ENCODE measurements at places on chromosomes 11 and 22.
A peak's percentile ranks its signal among the peaks of the same experiment; 100 is the strongest.

GRCh38 chr22:17072877-17073276 is 11.9 kb upstream of the IL17RA start:
- no peak for DNase-seq

- DNase-seq: no peak
Measured at GRCh38 chr11:26597899-26598298, 25.8 kb upstream of the MUC15 start.

GRCh38 chr11:46456269-46457001 is 64.9 kb upstream of the CHRM4 start:
- DNase-seq: no peak

- DNase-seq: no peak
Measured at GRCh38 chr11:17805873-17806272, 71.3 kb downstream of the KCNC1 start.

- DNase-seq: no peak
Measured at GRCh38 chr11:14065141-14065540, 102.6 kb downstream of the SPON1 start.

- DNase-seq: no peak
Measured at GRCh38 chr11:19218786-19219460, 17.1 kb upstream of the CSRP3 start.

- DNase-seq: no peak
Measured at GRCh38 chr11:65555693-65556231, 2.4 kb downstream of the LTBP3 start.

DNA sequence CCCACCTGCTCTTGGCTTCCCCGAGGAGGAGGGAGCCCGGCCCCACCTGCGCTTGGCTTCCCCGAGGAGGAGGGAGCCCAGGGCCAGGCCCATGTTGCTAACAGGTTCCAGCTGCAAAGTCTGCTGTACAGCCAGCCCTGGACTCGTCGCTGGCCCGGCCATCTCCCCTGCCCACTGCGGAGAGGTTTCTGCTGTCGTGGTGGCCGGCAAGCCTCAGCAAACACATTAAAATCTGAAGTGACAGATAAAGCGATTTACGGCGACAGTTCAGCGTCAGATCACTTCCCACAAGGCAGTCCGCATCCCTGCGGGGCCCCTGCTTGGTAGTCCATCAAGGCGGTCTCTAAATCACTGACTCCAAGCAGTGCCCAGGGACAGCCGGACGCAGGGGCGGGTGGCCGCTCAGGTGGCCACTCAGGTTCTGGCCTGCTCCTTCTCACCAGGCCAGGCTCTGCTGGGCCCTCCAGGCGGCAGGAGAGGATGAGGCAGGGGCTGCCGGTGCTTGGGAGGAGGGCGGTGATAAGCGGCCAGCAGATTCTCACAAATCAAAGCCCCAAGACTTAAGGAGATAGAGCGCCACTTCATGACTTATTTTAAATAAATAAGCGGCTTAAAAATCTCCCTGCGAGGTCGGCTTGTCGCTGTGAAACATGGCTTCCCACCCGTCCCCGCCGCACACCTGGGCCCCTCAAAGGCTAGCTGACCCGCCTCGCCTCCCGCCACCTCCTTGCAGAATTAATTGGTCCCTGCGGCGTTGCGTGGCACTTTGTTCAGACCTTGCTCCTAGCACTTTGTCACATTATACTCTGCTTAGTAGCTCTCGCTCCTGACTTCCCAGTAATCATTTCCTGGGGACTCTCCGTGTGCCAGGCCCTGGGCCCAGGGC is 21.1 kb downstream of the MACROD1 start:
- no peak for DNase-seq

DNA sequence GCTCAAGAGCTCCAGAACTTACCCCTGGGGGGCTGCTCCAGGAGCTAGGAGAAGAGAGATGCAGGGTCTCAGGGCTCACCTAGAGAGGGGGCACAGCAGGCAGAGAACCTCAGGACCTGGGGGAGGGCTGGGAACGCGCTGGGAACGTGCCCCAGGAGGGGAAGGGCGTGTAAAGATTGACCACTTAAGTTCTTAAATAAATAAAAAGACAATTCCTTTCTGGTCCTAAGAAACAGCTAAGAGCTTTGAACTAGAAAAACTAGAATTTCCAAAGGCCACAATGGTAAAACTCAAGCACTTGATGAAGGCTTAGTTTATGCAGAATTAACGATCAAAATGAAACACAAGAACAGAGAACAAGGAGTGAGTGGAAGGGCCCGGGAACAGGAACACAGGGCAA is 89.1 kb downstream of the CELSR1 start:
- no peak for DNase-seq

DNA sequence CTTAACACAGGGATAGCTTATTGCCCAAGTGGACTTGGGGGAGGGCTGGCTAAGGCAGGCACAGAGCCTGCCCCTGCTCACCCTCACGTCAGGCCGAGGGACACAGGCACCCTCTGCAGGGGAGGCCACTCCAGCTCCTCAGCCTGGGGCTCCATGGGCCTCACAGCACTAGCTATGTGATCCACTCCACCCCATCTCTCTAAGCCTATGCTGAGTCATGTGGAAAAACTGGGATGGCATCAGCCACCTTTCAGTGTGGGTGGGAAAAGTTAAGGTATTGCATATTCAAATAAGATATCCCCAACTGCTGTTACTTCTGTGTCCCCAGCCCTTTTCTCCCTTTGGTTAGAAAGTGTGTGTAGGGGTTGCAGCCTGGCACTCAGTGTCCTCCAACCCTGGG is 22.3 kb downstream of the RANGAP1 start:
- no peak for DNase-seq

- DNase-seq: no peak
Measured at GRCh38 chr11:19555266-19555665, 157.4 kb upstream of the NAV2 start.

- DNase-seq: no peak
Measured at GRCh38 chr11:61962213-61963015, 5.0 kb downstream of the FTH1 start.

- no peak for DNase-seq
Measured at GRCh38 chr11:41308286-41308685, 151.2 kb downstream of the LRRC4C start.

GRCh38 chr11:74057249-74058151 is 48.6 kb upstream of the UCP3 start:
- no peak for DNase-seq

GRCh38 chr22:19955241-19956128 is 13.9 kb upstream of the TXNRD2 start:
- DNase-seq: no peak

DNA sequence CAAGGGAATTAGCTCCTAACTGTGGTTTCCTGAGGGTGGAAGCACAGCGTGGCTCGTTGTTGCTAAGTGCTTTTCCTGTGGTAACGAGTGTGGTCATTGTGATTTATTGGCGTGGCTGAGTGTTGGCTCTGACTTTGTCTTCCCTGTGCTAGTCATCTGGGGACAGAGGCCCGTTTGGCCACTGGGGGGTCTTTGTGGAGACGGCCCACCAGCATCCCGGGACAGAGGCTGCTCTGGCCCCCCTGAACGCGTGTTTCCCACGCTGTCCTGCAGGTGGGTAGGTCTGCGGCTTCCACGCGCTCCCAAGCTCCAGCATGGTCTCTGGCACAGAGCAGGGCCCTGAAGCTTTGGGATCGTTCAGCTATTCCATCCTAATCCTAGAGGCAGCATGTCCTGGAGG is 1040.0 kb downstream of the TBC1D22A start:
- no peak for DNase-seq

DNA sequence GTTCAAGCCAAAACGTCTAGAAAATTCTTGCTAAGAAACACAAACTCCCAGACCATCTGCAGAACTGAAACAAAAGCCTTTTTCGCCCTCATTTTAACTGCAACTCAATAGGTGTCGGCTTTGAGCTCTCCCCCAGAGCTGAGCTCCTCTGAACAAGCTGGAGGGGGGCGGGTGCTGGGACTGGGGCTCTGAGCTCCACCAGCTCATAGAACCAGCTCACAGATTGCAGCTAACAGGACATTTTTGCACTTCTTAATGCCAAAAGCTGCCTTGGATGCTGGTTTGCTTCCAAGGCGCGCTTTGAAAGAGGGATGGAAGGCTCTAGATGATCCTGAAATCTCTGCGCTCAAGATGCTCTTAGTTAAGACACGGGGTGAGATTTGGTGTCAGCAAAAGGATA is 6.0 kb upstream of the YWHAH start:
- DNase-seq: no peak

GRCh38 chr11:17413414-17414316 is 25.2 kb upstream of the KCNJ11 start:
- peak; percentile 93 for DNase-seq

DNA sequence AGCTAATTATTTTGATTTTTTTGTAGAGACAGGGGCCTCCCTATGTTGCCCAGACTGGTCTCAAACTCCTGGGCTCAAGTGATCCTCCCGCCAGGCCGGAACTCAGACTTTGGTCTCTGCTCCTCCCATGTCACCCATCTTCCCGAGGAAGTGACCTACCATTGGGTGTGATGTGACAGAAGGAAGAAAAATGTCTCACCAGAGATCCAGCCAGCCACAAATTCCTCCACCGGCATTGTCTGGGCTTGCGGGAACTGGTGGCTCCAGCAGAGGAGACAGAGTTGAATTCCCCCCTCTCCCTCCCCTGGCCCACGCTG is 772 bp downstream of the SLC25A45 start:
- DNase-seq: no peak

DNA sequence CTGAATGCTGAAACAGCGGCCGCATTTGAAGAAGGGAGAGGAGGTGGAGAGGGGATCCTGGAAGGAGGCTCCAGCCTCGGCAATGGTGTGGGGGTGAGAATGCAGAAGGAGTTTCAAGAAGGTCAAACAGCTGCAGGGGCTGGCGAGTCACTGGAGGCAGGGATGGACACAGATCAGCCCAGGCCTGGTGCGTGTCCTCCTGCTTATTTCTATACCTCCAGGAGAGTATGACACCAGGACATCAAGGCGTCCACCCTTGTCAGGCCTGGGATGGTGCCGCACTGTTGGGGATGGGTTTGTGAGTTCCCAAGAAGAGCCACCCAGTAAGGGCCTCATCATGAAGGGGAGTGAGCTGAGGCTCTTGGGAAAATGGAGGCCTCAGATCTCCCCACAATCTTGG is 23.1 kb downstream of the IGLL1 start:
- no peak for DNase-seq

DNA sequence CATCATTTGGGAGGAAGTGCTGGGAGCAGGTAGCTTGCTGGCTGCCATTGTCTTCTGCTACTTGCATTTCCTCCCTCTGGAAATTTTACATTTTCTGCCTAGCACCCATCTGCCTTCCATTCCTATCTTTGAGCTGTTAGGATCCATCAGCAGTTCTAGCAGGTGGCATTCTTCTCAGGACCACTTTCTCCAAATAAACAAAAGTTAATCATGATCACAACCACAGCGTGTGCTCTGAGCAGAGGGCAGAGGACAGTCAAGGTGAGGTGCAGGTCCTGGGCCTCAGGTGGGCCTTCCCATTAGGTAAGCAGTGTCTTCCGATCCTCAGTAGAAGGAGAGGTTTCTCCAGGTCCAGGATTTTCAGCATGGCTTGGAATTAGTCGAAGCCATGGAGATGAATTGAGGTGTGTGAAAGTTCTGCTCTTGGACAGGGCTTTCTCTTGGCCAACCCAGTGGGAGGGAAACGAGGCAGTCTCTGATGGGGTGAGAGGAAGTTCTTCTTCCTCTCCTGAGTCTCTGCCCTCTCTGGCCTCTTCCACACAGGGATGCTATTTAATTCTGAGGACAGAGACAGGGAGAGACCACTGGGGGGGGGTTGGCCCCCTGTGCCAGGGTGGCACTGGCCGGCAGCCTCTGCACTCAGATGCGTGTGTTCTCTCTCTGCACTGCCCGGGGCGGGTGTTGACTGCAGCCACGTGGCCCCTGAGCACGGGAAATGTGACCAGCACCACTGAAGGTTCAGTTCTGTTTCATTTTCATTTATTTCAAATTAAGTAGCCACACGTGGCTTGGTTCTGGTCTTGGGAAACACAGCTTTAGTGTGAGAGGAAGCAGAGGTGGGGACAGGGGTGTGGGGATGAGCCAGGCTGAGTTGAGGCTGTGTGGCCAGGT is 170.8 kb downstream of the TBC1D22A start:
- no peak for DNase-seq

DNA sequence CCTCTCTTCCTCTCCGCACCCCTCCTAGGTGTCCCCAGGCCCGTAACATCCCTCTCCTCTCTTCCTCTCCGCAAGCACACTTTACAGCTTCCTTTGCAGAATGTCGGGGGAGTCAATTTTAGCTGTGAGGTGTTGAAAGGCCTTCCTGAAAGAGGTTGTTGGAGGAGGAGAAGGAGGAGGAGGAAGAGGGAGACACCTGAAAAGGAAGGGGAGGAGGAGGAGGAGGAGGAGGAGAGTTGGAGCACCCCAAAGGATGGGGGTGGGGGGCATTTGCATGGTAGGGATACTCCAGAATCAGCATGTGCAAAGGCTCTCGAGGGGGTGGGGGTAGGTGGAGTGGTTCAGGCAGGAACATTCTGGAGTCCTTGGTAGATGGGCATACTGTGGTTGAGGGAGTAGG is 1045.1 kb downstream of the TBC1D22A start:
- DNase-seq: no peak

DNA sequence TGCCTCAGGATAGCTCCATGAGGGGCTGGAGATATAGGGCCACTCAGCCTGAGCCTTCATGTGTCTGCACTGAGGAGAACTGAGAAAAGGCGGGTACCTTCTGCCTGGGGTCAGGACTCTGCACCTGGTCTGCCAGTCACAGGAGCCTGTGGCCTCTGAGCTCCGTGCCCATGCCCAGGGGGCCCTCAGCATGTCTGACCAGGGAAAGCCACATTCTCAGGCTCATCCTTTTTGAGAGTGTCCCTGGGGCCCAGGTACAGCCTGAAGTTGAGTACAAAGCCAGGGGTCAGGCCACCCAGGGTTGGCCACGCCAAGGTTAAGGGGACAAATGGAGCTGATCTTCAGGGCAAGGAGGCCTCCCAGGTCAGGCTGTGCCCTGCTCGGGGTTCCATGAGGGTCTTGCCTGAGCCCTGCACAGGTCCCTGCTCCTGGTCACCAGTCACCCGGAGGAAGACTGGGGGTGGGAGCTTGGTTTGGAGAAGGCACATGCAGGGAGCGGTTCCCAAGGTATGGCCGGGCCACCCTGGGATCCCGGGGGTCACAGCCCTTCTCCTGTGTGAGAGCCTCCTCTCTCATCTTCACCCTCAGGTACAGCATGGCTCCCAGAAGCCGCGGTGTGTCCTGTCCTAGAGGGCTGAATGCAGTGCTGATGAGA is 6.0 kb downstream of the DENND6B start:
- DNase-seq: no peak

GRCh38 chr11:131880316-131880715 is 509.9 kb downstream of the NTM start:
- no peak for DNase-seq

DNA sequence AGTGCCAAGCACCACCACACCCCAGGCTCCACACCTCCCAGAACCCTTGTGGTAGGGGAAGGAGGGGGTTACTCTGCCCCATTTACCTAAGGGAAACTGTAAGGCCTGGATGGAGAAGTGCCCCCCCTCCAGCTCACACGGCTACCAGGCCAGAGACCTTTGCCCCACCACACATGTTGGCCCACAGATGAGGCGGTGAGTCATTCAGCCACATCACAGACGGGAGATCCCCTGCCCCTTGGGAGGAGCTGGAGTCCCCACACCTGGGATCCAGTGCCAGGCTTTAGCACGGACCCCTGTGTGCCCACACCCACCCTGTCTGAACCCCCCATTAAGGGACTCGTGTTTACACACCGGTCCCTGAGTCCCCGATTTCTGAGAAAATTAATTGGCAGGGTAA is 24.9 kb downstream of the CDKN1C start:
- no peak for DNase-seq
